ENCODE measurements at places on chromosomes 2 and 18. TPM values are rescaled to one million over a fixed set of nuclear protein-coding genes. Genes with fewer than 3 reads are reported as not detected.

- no peak for DNase-seq
These were observed 104.7 kb upstream of the ODC1 start for GRCh38 chr2:10552871-10553245.

Gene COPS8
- 123 TPM for total RNA-seq

Gene CFC1
- not detected for total RNA-seq

GRCh38 chr2:30149513-30149912, 2.7 kb downstream of the YPEL5 start:
- no peak for DNase-seq

Gene EPB41L3
- 28.0 TPM for total RNA-seq

DNA sequence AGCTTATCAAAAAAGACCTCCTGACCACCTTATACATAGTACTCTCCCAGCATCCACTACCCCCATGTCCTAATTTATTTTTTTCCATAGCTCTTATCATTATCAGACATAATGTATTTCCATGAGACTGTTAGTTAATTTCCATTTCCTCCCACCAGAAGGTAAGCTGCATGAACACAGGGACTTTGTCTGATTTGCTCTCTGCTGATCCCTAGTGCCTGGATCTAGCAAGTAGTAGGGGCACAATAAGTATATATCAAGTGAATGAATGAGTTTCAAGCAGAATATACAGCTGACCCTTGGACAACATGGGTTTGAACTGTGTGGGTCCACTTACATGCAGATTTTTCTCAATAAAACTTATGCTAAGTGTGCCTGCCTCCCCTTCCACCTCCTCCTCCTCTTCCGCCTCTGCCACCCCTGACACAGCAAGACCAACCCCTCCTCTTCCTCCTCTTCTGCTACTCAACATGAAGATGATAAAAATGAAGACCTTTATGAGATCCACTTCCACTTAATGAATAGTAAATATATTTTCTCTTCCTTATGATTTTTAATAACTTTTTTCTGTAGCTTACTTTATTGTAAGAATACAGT, 53.8 kb downstream of the CTAGE1 start:
- DNase-seq = peak; percentile 51

Gene SULT1C2
- total RNA-seq = 0.27 TPM

GRCh38 chr18:10388373-10388772, 66.1 kb upstream of the APCDD1 start:
- DNase-seq = no peak

GRCh38 chr2:9430316-9431293, 7.2 kb downstream of the CPSF3 start:
- peak; percentile 30 for DNase-seq

Gene GPR39
- total RNA-seq = 12.7 TPM

- no peak for DNase-seq
These were observed 63.5 kb downstream of the HDAC4 start for GRCh38 chr2:239337122-239337876.

DNA sequence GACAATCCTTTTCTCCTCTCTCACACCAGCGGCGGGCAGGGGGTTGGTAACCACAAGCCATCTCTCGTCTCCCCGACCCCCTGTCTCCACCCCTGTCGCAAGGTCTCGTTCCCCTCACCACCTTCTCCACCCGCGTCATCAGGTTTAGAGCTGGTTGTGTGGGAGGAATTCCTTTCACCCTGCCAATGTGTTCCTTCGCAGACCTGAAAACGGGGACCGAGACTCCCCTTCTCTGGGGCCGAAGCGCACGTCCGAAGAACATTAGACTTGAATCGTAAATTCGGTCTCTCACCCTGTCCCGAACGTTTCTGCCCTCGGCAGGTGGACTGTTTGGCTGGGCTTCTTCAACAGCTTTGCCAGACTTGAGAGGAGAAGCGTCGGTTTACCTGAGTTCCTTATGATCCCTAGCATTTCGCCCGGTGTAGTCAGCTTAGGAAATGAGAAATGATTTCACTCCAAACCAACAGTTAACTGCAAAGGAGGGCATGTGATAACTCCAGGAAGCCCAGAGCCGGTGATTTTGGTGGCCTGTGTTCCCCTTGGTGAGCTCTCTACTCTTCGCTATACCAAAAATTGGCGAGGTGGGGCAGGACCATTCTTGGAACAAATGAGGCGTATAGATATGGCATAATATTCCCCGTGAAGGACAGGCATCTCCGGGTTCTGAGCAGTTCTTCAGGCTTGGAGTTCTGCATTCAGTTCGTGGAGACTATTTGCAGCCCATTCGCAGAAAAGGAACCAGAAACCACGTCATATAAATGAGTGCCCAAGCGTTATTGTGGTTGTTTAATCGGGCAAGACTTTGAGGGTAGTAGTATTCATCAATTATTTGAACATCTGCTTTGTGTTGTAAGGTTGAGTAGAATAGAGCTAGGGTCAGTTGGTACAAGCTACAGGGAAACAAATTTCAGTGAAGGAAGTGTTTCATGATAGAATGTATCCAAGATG, 694 bp downstream of the CFAP36 start:
- DNase-seq = peak; percentile 31

DNA sequence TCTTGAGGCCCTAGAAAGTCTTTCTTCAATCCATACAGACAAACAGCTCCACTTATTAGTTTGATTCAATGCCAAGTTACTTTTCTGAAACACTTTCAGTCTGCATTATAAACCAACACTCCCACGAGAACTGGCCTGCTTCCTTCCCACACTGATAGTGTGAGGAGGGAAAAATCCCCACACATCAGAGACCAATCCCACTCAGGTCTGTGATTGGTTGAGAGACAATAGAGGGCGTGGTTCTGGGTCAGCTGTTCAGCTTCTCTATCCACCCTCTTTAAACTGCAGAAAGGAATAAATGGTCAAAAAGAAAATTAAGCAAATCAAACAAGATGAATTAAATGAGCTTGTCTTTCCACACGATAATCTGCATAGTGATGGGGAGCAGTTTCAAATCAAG, 152.5 kb downstream of the NRP2 start:
- no peak for DNase-seq

DNA sequence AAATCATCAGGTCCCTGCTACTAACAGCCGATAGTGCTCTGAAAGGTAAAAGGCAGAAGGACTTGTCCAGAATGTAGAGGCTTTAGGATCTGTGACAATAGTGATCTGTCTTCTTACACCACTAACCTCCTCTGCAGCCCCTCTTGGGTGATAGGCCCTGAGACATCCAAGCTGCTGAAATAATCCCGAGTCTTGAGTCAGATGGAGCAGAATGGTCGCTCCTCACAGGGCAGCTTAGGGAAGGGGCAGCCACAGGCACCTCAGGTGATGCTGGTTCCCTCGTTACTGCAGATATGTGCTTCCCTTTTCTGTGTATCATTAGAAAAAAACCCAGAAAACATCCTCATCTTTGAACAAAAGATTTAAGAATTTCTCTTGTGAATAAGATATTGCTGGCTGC, 157.1 kb upstream of the DLX2 start:
- no peak for DNase-seq
